ENCODE measurements at places on chromosomes 2 and 18.

- no peak for DNase-seq
Measured at GRCh38 chr18:32086881-32087280, 4.8 kb upstream of the RNF138 start.

DNA sequence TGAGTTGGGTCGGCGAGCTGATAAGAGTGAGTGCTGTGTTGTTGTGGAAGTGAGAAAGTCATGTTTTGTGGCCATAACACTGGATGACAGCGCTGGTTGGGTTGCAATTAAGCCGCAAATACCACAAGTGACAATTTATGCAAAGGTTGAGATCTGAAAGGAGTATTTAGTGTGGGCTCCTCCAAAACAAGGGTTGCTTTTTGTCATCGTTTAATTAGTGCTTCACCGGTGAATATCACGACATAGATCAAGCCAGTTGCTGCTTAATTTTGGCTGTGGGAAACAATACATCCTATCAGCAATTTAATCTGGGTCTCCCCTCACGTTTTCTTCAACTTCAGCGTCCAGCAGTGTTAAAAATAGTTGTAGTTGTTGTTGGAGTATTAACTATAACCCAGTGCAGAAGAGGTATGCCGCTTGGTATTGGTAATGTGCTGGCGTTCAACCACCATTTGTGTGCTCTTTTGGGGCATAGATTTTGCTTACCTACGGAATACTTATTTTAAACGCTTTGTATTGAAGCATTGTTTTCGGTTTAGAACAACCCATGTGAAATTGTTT lies 662 bp downstream of the ACVR2A start:
- peak; percentile 29 for DNase-seq

GRCh38 chr2:48108455-48108854 lies 202.2 kb upstream of the FBXO11 start:
- no peak for DNase-seq

DNA sequence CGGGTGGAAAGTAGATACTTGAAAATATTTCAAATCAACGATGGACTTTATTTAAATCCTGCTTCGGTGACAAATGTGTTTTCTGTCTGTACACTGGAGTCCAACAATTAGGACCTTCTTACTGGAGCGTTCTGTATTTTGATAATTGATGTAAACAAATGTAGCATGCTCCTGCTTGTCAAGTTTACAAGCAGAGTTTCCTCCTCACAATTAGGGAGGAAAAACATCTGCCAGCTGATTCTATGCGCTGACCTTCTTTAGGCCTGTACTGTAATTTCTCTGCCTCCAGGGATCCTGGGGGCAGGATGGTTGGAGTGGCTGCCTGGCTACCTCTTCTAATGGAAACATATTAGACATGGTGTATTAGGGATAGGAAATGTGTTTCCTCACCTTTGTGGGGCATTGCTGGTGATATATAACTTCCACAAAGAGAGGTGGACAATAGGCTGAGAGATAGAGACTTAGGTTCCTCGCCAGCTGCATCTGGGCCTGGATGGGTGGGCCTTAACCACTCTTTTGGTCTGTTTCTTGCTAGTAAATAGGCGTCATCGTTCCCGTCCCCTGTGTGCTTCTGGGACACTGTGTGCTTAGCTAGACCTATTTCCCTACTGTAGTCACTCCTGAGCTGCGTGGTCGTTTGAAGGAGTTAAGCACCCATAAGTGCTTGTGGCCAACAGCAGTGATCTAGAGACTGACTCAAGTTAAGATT lies 19.3 kb downstream of the GATA6 start:
- DNase-seq, result no peak

DNA sequence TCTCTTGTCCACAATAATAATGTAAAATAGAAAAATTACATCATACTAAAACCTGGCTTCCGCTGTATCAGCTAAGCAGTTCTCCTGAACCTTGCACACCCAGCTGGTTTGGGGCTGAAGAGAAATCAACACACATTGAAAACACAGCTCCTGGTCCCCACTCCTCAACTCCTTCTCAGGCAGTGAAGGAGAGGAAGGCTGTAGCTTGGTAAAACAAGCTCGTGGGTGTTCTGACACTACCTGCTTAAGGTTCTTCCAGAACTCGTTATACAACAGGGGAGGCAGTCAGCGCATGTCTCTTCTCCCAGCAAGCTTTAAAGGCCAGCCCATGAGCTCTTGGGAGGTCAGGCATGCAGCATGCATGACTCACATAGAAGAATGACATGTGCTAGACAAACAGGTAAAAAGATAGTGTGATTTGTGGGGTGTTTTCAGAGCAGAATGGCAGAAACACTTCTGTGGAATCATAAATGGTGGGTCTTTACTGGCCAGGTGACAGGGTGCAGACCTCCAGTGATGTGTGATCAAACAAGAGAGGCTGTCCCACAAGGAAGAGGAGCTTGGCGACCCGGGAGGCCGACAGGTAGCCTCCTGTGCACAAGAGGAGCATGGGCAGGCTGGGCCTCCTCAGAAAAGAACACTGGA lies 69.1 kb downstream of the UXS1 start:
- DNase-seq, result no peak

DNA sequence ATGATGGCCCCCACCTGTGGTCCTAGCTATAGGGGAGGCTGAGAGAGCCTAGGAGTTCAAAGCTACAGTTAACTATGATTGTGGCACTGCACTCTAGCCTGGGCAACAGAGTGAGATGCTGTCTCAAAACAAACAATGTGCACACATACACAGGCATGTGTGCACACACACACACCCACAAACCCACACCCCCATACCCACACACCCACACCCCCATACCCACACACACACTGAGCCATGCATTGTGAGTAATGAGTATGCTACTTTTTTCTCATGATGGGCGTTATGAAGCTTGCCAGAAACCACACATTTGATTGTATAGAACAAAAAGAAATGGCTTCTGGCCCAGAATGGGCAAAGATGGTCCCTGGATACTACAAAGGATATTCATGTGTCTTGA lies 691.1 kb downstream of the SLC4A3 start:
- no peak for DNase-seq

DNA sequence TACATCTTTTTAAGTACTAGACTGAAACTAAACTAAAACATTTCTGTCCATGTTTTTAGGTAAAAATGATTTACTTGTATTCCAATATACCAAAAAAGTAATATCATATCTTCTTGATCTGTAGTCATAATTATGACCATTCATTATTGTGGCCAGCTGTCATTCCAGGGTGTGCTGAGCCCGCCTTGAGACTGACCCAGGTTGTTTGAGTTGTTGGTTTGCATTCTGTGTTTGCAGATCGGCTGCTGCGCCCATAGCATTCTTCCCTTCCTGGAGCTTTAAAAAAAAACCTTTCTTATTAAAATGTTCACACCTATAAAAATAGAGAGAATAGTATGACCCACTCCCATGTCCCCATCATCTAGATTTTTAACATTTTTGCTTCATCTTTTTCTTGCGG lies 101.9 kb downstream of the PRKCE start:
- DNase-seq, result no peak

- no peak for DNase-seq
Measured at GRCh38 chr18:48922801-48923730, 27.7 kb downstream of the SMAD7 start.

DNA sequence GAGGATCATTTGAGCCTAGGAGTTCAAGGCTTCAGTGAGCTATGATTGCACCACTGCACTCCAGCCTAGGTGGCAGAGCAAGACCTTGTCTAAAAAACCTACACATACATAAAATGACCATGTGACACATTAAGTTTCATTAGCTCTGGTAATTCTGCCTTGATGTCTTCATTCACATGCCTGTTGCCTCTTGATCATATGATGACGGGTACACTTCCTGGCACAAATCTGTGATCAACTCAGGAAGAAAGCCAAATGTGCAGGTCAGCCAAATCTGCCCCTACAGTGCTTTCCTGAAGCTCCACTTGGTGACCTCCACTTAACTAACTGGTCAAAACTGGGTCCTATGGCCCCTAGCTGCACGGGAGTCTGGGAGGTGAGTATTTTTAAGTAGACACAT lies 54.4 kb upstream of the B3GNT7 start:
- DNase-seq, result no peak

DNA sequence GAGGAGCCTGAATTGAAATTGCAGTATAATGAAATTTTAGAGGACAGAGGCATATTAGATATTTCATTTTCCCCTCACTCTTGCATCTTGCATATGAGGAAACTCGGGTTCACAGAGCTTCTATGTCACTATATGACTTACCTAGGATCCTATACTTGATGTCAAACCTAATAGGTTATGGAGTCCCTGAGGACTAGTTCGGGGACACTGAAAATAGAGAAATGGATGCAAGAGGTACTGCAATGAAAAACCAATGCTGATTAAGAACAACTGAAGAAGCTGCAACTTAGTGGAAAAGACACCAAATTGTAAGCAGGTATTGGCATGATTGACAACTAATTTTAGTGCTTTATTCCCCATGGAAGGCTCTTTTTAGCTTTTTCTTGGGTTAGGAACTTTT lies 210.1 kb downstream of the IKZF2 start:
- no peak for DNase-seq

GRCh38 chr2:71516253-71516888 lies 63.0 kb downstream of the DYSF start:
- DNase-seq, result no peak

- DNase-seq, result no peak
Measured at GRCh38 chr2:9244985-9245544, 38.5 kb downstream of the ASAP2 start.

- no peak for DNase-seq
Measured at GRCh38 chr2:43685357-43685756, 9.1 kb upstream of the C1GALT1C1L start.

DNA sequence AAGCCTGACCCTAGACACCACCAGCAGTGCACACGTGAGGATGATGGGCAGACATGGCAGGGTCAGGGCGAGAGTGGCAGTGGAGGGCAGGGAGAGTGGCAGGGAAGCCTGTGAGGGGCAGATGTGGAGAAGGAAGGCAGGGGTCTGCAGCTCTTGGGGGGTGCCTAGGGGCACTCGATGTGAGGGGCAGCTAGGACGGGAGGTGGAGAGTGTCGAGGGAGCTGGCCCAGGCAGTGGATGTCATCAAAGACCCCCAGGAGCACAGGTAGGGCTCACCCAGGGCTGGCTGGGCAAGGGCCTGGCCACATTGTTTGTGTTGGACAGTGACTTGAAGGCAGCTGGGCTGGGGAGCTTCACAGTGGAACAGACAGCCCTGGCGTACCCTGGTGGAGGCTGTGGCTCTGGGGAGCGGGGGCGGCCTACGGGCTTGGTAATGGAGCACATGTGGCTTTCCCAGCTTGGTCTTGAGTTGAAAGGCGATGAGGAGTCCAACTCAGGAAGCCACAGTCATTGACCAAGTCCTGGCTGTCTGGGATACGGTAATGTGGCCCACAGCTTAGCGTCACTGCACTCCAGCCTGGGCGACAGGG lies 87.1 kb downstream of the RTP5 start:
- no peak for DNase-seq

DNA sequence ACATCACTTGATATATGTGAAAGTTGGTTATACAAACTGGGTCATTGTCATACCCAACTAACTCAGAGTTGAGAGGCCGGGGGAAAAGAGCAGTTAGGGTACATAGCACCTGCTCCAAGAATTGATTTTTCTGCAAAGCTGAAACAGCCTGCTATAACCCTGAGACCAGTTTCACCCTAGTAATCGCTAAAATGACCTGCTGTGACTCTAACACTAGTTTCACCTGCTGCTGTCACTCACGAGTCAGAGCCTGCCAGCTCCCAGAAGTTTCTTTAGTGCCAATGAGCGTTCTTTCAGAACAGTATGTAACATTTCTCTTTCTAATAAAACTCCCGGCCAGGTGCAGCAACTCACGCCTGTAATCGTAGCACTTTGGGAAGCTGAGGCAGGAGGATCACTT lies 28.0 kb downstream of the SRSF7 start:
- no peak for DNase-seq

DNA sequence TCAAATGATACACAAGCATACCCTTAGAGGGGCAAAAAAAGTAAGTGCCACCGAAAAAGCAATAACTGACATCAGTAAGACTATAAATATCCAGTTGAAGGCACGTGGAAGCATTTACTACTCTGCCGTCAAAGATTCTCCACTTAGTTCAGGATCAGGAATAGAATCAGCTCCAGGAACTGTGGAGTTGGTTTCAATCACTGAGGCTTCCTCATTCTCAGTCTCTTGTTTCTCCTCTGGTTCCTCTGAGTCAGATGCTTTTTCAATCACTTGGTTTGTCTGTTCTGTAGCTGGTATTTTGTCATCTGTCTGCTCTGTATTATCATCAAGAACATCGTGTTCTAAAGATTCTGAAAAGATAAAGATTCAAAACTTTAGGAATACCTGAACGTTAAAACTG lies 72.2 kb downstream of the LNPK start:
- DNase-seq, result no peak

- no peak for DNase-seq
Measured at GRCh38 chr2:142944264-142944663, 66.8 kb downstream of the KYNU start.

- DNase-seq, result no peak
Measured at GRCh38 chr2:146228020-146228393, 1616.8 kb upstream of the ACVR2A start.

DNA sequence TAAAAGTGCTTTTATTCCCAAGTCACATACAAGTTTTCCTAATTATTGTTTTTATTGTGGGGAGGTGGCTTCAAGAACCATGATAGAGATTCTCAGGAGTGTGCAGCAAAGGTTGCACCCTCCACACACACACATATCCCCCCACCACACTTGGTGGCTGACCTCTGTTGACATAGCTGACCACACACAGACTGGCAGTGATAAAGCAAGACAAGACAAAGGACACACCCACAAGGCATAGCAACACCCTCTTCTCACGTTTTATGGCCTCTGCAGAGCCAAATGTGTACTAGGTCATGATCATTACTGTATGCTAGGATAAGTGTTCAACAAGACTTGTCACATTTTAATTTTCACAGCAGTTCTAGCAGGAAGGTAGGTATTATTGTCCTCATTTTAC lies 143.0 kb upstream of the EPC2 start:
- DNase-seq, result no peak

- no peak for DNase-seq
Measured at GRCh38 chr18:7871560-7872456, 304.7 kb downstream of the PTPRM start.

GRCh38 chr2:240353086-240353798 lies 82.2 kb upstream of the GPC1 start:
- no peak for DNase-seq

DNA sequence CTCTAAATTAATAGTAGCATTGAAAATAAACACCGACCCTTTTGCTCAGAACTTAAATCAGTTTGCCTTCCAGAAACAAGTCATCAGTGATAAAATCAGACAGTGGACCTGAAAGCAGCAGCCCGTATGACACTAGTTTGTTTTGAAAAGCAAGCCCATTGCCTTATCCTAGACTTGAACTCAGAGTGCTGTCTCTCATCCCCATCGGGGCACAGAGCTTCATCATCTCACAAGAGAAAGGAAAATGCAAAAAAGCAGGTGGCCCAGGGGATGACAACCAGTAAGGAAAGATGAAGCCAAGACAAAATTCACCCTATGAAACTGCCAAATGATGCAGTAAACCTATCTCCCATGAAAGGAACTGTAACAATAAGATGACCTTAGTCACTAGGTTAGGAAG lies 71.2 kb downstream of the CERKL start:
- no peak for DNase-seq

DNA sequence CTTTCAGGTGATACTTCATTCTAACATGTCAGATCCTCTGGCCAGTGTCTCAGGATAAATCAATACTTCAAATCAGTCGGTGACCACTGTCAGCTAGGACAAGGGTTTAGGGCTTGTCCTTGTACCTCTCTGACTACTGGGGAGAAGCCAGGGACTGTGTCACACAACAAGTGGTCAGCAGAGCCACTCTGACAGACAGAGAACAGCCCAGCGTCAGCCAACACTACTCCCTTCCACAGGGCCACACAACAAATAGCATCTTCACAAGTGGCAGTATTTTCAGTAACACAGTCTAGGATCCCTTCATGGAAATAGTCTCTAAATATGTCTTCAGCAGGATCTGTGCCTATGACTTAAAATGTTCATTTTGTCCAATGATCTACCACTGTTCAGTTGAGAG lies 14.2 kb downstream of the FLACC1 start:
- DNase-seq, result no peak

All from midbrain (tissue), 1 donor.